Psoas muscle (tissue), 8 donors: ENCODE measurements at places on chromosomes 7 and 10. TPM values are rescaled to one million over a fixed set of nuclear protein-coding genes. Genes with fewer than 3 reads are reported as not detected.

Gene TLX1
- not detected for polyA plus RNA-seq

Gene CCDC186
- polyA plus RNA-seq: 1.9 TPM

Gene RAB19
- not detected for polyA plus RNA-seq

Gene ENTPD1
- polyA plus RNA-seq: 1.7 TPM

Gene CCDC3
- 54.2 TPM for polyA plus RNA-seq

GRCh38 chr7:82202107-82202506, 241.5 kb downstream of the CACNA2D1 start:
- DNase-seq: no peak

- no peak for DNase-seq
These were observed 112.4 kb upstream of the YAE1 start for GRCh38 chr7:39453743-39454355.

- no peak for DNase-seq
These were observed 52.6 kb downstream of the ADCY1 start for GRCh38 chr7:45626441-45627430.

DNA sequence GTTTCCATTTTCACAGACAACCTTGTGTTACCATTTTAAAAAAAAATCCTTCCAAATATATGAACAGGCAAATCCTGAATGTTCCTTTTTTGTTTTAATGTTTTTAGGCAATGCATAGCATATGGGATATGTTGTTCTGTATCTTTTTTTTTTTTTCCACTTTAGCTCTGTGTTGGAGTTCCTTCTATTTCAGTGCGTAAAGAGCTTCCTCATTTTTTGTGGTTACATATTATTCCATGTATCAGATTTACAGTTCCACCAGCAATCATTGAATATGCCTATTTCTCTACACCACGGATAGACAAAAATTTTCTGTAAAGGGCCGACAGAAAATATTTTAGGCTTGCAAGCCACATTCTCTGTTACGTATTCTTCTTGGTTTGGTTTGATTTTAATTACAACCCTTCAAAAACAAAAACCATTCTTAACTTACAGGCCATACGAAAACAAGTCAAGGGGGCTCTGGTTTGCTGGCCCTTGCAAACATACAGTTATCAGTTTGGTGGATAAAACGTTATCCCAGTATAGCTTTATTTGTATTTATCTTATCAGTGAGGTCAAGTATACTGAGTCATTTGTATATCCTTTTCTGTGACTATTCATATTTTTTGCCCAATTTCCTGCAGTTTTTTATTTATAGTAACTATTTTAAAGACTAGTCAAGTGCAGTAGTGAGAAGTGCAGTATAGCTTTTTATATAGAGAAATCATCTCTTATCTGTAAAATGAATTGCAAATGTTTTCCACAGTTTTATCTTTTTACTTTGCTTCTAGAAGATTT, 55.7 kb downstream of the RALA start:
- DNase-seq: no peak

- no peak for DNase-seq
These were observed 45.1 kb downstream of the CHN2 start for GRCh38 chr7:29239638-29240037.

DNA sequence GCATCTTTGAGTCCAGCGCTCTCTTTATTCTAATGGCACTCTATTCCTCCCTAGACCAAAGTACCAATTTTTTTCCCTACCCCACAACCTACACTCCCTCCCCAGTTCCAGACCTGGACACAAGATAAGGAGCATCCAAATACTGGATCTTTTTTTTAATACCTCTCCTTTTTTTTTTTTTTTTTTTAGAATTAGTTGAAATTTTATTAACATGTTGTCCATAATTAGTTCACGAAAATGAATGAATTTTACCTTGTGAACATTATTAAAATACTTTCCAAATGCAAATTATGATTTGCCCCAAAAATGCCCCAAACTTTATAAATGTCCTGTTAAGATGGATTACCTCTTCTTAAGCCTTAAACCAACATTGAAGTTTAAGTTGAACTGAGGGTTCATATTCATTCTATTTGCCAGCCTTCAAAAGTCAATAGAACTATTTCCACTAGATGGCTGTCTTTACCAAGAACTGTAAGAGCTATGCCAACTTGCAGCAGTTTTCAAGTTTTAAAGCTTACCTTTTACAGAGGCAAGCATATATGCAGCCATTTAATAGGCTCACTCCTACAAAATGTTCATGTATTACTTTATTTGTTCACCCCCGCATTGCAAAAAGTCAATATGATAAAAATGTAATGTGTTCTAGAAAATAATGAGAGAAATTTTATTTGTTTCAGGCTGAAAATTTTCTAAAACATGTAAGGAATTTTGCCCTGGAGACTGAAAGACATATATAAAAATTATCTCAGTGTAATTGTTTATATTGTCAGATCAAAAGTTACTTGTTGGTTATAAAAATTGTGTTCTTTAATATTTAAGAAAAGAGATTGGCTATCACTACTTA, 39.7 kb upstream of the TNKS2 start:
- no peak for DNase-seq

DNA sequence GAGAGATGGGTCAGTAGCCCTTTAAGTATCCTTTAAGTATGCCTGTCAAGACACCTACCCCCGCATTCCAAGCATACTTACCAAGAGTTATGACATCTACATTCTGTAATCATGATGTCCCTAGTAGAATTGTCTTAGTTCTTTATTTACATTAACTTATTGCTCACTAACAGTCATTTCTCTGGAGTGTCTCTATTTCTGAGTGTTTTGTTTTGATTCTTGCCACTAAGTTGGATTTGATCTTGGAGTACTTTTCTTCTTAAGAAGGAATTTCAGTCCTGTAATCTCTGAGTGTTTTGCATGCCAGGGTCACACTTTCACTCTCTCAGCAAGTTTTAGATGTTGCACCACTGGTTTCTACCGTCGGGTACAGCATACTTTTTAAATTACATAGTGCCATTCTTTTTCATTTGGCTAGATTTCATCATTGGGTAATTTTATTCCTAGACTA, 1053.9 kb downstream of the KCNMA1 start:
- DNase-seq: no peak
